Epithelial cell of prostate (primary cell): ENCODE measurements at places on chromosomes 6 and 20.

- no peak for DNase-seq
Observed at GRCh38 chr20:62938105-62938888, at the start of gene GID8. TSS of gene GID8 (plus strand) at chr20:62938147. CDS start at chr20:62941503, 3,356 bp downstream.

- DNase-seq = no peak
Observed at GRCh38 chr6:131923356-131923755, 27.8 kb downstream of the CCN2 start.

DNA sequence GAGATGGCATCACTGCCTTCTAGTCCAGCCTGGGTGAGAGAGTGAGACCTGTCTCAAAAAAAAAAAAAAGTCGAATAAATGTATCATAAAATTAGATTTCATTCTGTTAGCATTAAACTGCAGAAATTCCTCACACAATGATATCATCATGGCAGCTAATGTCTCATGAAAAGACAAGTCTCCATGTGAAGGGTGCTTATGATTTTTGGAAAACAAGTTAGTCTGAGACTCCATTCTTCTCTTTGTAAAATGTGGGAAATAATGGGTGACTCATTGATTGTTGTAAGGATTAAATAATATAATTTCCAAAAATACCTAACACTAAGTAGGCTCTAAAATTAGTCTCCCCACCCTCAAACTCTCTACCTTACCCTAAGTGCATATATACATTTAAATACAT lies 49.6 kb upstream of the CDYL start:
- DNase-seq = no peak

DNA sequence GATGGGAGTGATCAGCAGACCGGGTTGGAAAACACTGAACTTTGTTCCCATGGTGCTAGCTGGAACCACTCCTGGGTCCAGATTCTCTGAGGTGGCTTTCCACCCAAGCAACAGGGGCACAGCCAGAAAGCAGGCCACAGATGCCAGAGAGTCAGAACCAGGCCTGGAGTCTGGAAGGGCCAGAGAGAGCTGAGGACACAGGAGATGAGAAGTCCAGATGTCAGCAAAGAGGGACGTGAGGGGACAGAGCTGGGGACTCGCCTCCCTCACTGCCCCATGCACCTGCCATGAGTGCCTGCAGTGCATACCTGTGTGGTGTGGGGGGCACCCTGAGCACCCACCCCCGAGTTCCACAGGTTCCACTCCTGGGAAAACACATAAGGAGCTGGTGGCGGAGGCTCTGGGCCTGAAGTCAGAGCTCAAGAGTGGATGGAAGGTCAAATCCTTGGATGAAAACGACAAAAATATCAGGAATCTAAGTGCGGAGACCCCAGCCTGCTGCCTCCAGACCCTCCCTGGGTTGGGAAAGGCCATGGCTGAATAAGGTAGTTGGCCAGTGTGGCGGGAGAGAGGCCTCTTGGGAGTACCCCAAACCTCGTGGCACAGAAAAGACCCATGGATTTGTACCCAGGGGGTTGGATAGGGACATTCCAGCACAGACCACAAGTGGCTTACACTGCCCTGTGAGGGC lies 224.2 kb downstream of the SYNDIG1 start:
- no peak for DNase-seq

DNA sequence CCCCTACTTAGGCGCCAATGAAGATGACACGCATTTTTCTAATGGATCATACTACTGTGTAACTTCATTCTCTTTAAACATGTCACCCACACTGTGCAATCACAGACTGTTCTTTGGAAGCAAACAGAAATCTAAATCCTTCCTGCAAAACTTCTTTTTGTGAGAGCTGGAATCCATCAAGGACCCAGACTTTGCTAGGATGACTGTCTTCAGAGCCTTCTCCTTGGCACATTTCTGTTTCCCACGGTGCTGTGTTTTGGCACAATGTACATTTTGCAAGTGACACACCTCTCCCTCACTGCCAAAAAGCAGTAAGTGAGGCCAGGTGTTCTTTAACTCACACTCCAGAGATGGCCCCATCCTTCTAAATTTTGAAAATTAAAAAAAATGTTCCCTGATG lies 21.7 kb upstream of the TAGAP start:
- DNase-seq = no peak

DNA sequence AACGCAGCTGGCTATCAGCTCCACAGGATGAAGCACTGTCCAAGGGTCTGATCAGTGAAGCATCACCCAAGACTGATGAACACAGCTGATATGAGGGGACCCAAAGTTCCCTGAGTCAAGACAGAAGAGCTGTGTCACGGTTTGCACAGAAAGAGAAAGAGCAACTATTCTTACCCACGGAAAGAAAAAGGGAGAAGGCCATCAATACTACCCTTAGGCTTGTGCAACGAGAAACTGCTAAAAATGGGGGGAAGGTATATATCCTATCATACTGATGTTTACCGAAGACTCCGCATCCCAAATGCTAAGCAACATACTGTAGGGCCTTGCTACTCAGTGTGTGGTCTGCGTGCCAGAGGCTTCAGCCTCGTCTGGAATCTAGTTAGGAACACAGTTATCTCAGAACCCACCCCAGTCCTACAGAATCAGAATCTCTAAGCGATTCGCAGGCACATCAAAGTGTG lies 665 bp downstream of the FASTKD5 start:
- no peak for DNase-seq

DNA sequence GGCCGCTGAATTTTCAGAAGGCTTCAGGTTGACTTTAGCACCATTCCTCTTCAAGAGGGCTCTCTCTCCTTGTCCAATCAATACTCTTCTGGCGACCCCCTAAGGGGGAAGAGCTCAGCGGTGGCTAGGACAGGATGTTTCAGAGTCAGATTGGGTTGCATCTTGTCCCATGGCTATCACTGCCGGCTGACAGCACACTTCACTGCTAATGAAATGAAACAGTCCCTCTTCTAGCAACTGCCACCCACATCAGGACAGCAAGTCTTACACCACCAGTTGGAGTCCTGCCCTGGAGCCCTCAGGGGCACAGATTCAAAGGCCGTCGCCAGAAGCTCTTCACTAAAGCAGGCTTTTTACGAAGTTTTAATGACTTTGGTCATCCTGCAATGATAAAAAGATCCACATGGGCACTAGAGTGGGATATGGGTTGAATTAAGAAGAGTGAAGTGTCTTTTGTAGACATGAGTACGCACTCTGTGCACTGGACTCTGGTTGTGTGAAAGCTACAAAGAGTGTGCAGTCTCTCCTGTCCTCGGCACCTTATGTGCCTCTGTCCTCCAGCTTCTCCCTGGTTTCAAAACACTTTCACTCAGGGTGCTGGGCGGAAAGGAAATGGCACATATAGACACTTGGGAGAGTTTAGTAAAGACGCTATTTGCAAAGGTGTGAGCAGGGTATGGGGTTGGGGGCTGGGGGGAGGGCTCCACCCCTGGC lies 66.1 kb upstream of the SLC22A16 start:
- DNase-seq = no peak

DNA sequence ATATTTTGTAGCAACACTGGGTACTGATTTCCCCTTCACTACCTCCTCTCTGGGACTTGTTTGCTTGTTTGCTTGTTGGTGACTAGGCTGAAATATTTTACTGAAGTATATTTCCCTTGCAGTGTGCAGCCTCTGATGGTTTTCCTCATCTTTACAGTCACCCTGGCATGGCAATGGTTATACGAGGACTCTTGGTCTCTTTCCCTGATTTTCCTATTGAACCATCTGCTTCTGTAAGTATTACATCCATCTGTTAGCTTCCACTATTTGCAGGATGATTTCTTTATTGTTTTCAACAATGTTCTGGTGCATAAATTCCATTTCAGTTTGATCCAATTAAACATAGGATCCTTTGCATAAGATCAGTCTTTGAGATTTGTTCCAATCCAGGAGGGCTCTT lies 465.1 kb downstream of the MEI4 start:
- DNase-seq = no peak

DNA sequence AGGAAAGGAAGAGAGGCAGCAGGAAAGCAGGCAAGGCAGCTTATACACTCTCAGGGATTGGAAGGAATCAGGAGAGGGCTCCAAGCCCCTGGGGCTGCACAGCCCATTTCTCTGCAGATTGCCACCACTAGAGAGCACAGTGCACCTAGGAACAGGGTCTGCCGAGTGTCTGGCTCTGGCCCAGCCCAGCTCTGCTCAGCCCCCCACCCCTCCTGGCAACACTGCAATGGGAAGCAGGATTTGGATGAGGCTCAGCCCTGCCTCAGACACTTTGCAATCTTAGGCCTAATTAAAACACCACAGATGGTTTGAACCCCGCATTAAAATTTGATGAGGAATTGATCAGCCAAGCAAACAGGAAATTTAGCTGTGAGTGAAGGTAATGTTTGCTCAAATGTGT lies 252.7 kb downstream of the DHX35 start:
- no peak for DNase-seq

DNA sequence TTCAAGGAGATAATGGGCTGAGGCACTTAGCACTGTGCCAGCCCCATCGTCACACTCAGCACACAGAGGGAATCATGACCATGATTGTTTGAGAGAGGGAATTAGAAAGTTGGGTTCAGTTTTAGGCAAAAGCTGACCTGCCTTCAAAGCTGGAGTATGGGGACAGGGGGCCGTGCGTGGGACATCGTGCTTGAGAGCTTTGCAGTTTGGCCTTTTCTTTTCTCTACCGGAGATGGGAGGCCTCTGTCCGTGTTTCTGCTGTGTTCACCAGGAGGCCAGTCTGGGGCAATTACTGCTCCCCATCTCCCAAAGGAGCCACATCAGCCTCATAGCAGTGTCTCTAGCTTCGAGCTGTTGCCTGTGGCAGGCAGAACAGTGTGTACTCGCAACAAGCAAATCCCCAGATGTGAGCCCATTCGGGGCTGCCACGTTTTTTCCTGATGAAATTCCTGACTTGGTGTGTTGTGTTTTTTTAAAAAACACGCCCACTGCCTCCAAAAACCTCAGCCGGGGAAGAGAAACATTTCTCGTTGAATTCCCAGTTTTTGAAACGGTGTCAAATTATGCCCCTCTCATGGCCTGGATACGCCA lies 20.2 kb downstream of the EYA2 start:
- no peak for DNase-seq

DNA sequence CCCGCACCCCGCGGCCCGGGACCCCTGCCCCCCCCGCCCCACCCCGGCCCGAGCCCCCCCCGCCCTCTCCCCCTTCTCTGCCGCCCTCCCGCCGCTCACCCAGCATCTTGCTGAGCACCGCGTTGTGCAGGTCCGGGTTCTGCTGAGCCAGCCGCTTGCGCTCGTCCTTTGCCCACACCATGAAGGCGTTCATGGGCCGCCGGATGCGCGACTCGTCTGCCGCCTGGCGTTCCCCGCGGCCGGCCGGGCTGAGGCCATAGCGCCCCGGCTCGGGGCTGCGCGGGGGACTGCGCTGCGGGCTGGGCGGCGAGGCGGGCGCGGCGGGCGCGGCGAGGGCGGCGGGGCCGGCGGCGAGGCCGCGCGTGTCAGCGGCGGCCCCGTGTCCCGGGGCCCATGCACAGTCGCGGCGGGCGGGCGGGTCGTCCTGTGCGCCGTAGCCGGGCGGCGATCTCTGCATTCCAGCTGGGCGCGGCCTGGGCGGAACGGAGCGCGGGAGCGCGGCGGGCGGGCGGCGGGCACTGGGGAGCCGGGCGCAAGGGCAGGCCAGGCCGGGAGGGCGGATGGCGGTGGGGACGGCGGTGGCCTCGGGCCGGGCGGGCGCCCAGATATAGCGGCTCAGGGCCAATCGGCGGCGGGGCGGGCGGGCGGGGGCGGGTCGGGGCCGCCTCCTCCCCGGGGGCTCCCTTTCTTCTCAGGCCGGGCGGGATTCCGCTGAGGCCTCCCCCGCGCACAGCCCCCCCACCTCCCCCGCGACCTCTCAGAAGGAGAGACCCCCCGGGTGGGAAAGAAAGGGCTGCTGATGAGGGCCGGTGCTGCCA lies at the start of gene SOX18:
SOX18 (minus strand) TSS at position 580 of the 818 bp plus-strand sequence; CDS start at position 457, 123 bp downstream.
- DNase-seq = no peak

DNA sequence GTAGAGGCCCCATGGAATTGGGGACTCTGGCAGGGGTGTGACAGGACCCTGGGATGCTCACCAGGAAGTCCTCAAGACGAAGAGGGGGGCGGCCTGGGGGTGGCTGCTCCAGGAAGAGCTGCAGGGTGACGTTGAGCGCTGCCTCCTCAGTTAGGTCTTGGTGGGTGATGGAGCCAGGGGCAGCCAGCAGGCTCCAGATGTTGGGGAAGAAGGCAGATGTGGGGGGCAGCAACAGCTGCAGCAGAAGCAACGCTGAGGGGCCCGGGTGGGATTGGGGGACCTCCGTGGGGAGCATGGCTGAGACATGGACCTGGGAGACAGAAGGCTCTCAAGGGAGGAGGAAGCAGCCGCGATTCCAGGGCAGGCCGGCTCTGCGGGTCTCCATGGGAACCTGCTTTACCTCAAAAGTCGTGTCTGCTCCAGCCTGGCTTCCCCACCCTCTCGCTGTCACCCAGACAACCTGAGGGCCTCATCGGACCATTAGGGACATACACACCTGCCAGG lies 591 bp downstream of the VWA7 start:
- DNase-seq = no peak

DNA sequence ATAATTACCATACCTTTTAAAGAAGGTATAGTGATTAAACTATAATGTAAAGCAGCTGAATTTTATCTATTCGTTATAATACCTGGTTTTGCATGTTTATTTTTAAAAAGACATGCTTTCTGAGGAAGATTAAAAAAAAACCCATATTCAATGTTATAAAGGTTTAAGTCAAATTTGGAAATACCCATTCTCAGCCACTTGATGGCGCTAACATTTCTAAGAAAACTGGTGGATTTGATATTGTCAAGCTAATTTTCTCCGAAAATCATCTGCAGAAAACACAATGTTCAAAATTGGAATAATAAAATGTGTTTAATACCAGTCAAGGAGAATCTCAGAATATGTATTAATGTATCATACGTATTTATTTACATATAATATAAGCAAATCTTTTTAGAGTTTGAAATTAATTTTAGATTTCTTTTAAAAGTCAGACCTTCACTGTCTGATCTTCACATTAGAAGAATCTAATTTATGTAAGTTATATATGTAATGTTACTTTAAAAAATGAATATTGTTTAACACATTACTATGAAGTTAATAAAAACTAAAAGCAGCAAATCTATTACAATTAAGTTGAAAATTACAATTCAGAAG lies 35.0 kb downstream of the SHPRH start:
- DNase-seq = no peak

GRCh38 chr6:41887331-41887751 lies 7.8 kb downstream of the USP49 start:
- DNase-seq = no peak

DNA sequence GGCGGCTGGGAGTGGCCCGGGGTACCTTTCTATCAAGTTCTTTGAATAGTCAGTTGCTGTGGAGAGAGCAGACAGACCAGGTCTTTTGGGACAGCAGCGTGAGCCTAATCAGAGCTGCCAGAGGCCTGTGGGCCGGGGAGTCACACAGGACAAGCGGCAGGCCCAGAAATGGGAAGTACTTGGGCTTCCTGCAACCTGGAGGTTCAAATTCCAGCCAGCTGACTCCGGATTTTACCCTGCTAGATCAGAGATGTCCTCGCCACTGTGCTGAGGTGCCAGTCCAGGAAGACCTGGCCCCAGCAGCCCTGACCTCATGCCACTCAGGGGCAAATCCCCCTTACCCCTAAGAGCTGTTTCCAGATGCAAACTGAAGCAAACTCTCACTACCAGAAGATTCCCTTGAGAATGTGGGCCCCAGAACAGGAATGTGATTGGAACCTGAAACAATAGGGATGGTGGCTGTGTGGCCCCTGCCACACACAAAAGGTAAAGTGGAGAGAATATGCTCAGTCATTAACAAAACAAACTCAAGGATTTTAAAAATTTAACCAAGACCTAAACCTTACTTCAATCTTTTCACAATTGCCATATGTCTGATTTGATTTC lies 9.7 kb downstream of the BEND3 start:
- DNase-seq = no peak
